ENCODE measurements at places on chromosomes 1 and 21.

DNA sequence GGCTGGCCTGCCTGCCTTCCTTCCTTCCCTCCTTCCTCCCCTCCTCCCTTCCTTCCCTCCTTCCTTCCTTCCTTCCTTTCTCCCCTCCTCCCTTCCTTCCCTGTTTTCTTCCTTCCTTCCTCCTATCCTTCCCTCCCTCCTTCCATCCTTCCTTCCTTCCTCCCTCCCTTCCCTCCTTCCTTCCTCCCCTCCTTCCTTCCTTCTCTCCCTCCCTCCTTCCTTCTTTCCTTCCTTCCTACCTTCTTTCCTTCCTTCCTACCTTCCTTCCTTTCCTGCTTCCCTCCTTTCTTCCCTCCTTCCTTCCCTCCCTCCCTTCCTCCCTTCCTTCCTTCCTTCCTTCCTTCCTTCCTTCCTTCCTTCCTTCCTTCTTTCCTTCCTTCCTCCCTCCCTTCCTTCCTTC is 70.1 kb upstream of the PTGFR start:
- no peak for DNase-seq

GRCh38 chr1:28887835-28888682 is 26.3 kb upstream of the EPB41 start:
- no peak for DNase-seq

DNA sequence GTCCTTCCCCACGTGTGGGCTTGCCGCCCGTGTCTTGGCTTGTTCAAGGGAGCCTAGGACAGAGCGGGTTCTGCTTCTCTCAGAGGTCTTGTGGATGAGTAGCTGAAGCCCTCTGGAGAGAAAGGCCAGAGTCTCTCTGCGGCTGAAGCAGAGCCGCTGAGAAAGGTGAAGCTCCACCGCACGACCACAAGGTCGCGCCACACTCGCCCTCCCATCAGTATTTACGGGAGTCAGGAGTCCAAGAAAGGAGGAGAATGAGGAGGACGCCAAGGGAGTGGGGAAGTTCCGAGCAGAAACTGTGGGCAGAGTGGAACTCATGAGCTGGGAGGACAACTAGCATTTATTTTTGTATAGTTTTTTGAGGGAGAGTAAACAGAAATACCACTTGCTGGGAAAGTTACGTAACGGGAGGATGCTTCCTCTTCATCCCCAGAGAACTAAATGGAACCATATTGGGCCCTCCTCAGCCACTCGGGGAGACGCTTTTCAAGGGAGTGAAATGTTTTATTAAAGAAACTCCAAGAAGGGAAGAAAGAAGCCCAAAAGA is 51.6 kb upstream of the HAO2 start:
- DNase-seq = no peak

- no peak for DNase-seq
Measured at GRCh38 chr1:22225858-22226589, 83.1 kb upstream of the WNT4 start.

- peak; percentile 27 for DNase-seq
Measured at GRCh38 chr1:164320790-164321731, 237.9 kb upstream of the PBX1 start.

GRCh38 chr21:41640748-41641509 is 125.9 kb downstream of the RIPK4 start:
- DNase-seq = no peak

DNA sequence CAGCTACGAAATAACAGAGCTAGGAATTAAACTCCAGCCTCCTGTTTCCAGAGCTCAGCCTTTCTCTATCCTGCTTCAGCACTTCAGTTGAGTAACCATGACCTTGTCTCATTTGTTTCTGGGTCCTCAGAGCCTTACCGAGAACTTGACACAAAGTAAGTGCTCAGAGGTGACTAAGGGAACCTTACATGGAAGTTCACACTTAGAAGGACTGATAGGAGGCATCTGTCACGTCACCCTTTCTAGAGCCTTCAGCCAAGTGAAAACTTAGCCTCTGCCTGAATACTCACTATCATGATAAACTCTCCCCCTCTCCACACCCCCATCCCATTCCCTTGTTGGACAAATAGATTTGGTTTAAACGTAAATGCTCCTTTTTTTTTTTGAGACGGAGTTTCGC is 9.8 kb upstream of the LUZP1 start:
- no peak for DNase-seq

DNA sequence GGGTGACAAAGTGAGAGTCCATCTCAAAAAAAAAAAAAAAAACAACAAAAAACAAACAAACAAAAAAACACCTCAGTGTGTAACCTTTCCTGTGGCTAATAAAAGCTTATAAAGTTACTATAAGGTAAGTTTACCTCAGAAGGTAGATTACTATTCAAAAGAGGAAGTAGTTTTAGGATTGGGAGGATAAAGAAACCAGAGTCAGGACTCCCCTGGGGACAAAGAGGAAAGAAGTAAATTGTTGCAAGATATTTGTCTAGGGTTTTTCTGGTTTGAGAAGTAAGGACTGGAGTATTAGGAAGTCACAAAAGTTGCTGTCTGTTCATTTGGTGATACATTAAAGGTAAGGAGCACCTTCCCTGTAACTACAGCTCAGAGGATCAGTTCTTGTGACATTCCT is 23.8 kb upstream of the CENPF start:
- DNase-seq = no peak

- no peak for DNase-seq
Measured at GRCh38 chr21:45451091-45451740, 46.3 kb downstream of the COL18A1 start.

- no peak for DNase-seq
Measured at GRCh38 chr1:69109277-69109676, 458.4 kb upstream of the LRRC7 start.

GRCh38 chr1:18211764-18212163 is 104.2 kb downstream of the IGSF21 start:
- DNase-seq = no peak

Data from NCI-H187 (cell line).